A549 treated with dexamethasone at 1 μM for 4 hours (cell line): ENCODE measurements at places on chromosomes 12 and 14. TPM values are rescaled to one million over a fixed set of nuclear protein-coding genes. Genes with fewer than 3 reads are reported as not detected.

OR4K2 gene
- total RNA-seq: not detected in 5 replicates

PRKAB1 gene
- total RNA-seq: 32.5 to 35.6 TPM (median 33.8 TPM) in 5 replicates

SOAT2 gene
- 0.17 to 0.27 TPM (median 0.26 TPM) in 5 replicates for total RNA-seq

PZP gene
- total RNA-seq: not detected in 5 replicates

FOXN4 gene
- total RNA-seq: 0.02 to 0.08 TPM (median 0.08 TPM) in 4 of 5 replicates, not detected in the other

STON2 gene
- 1.6 to 2.9 TPM (median 2.5 TPM) in 5 replicates for total RNA-seq

GPX2 gene
- 172 to 291 TPM (median 185 TPM) in 5 replicates for total RNA-seq

SPIC gene
- not detected in 5 replicates for total RNA-seq

TSPAN11 gene
- 0.06 to 0.15 TPM (median 0.13 TPM) in 5 replicates for total RNA-seq

GNG2 gene
- 2.6 to 4.0 TPM (median 2.8 TPM) in 5 replicates for total RNA-seq

OTOGL gene
- total RNA-seq: not detected in 5 replicates

ASIC1 gene
- 4.2 to 6.0 TPM (median 5.9 TPM) in 5 replicates for total RNA-seq

BEGAIN gene
- 4.4 to 8.2 TPM (median 6.1 TPM) in 5 replicates for total RNA-seq

TPPP2 gene
- not detected in 5 replicates for total RNA-seq

SLC6A15 gene
- 3.2 to 5.5 TPM (median 3.9 TPM) in 5 replicates for total RNA-seq

MYO1H gene
- not detected in 5 replicates for total RNA-seq

C14orf132 gene
- total RNA-seq: 5.0 to 9.9 TPM (median 7.8 TPM) in 5 replicates

VDR gene
- 2.7 to 3.5 TPM (median 3.1 TPM) in 5 replicates for total RNA-seq

PCK2 gene
- total RNA-seq: 15.7 to 23.6 TPM (median 21.3 TPM) in 5 replicates

STAT2 gene
- 7.6 to 13.7 TPM (median 11.1 TPM) in 5 replicates for total RNA-seq

POTEG gene
- not detected in 5 replicates for total RNA-seq

SYT1 gene
- total RNA-seq: 4.6 to 6.7 TPM (median 5.6 TPM) in 5 replicates

SCN8A gene
- total RNA-seq: 1.0 to 1.8 TPM (median 1.6 TPM) in 5 replicates

TMPRSS12 gene
- total RNA-seq: not detected in 5 replicates
